Activated CD4-positive, alpha-beta T cell treated with anti-CD3 and anti-CD28 coated beads for 4 hours (primary cell): ENCODE measurements at places on chromosomes 5 and 9.

- no peak for DNase-seq
These were observed 27.7 kb downstream of the AUH start for GRCh38 chr9:91334053-91334452.

DNA sequence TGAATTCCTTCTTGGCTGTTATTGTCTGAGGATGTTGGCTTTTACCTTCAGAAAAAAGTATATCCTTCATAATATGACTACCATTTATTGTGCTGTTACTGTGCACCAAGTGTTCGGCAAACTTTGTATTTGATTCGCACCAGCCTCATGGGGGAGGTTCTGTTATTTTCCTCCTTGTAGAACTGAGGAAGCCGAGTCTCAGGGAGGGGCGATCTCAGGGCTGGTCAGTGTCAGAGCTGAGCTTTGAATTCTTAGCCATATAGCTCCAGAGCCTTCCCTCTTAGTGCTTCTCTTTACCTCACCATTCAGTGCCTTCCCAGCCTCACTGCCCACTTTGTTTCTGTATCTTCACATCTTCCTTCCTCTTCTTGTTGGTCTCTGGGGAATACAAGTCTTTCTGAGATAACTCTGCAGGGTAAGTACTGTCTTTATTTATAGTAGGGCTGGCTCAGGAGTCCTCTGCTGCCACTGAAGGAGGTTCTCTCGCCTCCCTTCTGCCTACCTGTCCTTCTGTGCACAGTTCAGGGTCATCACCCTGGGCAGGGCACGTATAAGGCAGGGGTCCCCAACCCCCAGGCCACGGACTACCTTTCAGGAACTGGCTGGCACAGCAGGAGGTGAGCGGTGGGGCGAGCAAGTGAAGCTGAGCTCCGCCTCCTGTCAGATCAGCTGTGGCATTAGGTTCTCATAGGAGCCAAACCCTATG lies 48.4 kb downstream of the GALNT10 start:
- DNase-seq: no peak

- DNase-seq: no peak
These were observed 11.4 kb upstream of the GRPEL2 start for GRCh38 chr5:149333711-149334443.

GRCh38 chr9:123938401-123938800 lies 8.5 kb upstream of the DENND1A start:
- DNase-seq: no peak

GRCh38 chr9:104927216-104927911 lies 591 bp downstream of the ABCA1 start:
- DNase-seq: peak; percentile 8

DNA sequence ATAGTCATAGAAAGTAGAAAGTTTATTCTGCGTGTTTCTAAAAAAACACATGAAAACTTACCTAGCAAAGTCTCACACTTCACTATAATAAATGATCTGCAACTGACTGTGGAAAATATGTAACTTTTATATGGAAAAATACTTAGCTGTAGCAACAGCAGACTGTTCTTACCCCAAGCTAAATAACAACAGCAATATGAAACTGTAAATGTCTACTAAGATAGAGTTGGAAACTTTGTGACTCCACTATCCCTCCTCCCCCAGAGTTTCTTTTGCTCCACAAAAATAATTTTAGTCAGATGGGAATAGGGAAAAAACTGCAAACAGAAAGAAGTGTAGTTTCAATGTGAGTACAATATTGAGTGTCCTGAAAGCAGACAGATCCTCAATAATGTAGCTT lies 21.0 kb downstream of the MLLT3 start:
- no peak for DNase-seq

DNA sequence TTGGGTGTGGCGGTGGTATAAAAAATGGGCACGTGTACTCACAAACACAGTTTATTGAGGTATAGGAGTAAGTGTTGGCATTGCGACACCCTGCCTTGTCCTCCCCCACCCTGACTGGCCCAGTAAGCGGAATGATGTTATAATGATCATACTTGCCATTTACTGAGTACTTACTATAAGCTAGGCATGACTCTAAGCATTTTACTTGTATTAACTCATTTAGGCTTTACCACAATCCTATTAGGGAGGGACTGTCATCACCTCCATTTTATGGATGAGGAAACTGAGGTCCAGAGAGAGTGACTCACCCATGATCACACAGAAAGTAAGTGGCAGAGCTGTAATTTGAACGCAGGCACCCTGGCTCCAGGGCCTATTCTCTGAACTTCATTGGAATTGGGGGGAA lies 2.3 kb downstream of the SMIM3 start:
- DNase-seq: no peak
